GM12878 (cell line): ENCODE measurements at places on chromosomes 11 and 22. TPM values are rescaled to one million over a fixed set of nuclear protein-coding genes. Genes with fewer than 3 reads are reported as not detected.

SRRD gene
- 27.5 and 32.9 TPM in 2 replicates for total RNA-seq

OR52E8 gene
- total RNA-seq = not detected in 2 replicates

TMEM218 gene
- 14.4 and 19.9 TPM in 2 replicates for total RNA-seq

COX8A gene
- total RNA-seq = 588 and 613 TPM in 2 replicates

SLC37A2 gene
- total RNA-seq = 3.0 and 3.4 TPM in 2 replicates

RASGRP2 gene
- total RNA-seq = 8.3 and 9.0 TPM in 2 replicates

TSSK2 gene
- total RNA-seq = not detected in 2 replicates
